ENCODE measurements at places on chromosomes 1 and 21.

GRCh38 chr1:201126832-201127754 lies at the start of gene ASCL5:
Gene ASCL5, minus strand, starts transcription at chr1:201127184. Its CDS starts 11,812 bp downstream, at chr1:201115372.
- DNase-seq = no peak

- no peak for DNase-seq
Measured at GRCh38 chr1:9731051-9731537, 79.6 kb downstream of the PIK3CD start.

DNA sequence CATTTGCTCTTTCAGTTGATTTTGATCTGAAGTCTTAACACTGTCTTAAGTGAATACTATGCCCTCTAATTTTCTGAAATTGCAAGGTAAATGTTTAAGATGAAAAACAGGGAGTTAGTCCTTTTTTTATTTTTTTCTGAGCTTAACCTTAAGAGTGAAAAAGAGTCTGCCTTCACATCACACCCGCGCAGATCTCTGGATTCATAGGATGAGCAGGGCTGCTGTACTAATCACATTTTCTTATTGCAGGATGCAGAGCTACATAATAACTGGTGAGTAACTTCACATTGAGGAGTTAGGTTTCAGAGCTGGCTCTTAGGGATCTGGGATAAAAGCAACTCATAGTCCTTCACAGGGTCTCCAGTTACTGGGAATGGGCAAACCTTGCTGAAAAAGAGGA lies 188.7 kb upstream of the ATP1B1 start:
- no peak for DNase-seq

DNA sequence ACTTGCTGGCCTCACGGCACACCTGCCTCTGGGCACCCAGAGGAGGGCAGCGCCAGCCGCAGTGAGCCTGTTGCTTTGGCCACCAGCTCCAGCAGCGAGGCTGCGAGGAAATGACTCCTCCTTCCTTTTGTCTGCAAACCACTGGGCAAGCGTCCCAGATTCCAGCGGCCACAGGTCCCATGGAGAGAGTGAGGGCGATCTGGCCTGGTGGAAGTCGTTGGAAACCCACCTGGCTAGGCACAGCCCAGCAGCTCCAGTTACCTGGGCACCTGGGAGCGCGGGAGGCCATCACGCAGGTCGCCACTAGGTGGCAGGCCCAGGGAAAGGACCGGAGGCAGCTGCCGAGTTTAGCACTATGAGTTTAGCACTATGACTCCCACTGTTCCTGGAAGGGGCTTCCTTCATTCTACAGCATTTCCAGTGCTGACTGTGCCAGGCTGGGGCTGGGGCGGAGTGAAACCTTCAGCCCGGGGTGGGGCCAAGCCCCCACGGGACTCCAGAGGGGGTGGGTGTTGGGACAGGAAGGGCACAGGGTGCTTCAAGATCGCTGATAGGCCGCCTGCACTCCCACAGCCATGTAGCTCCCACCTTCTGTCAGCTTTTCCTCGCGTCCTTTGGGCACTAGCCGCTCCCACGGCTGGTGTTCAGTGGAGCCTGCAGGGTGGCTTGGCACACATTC lies 1.1 kb upstream of the ESPN start:
- DNase-seq = peak; percentile 44

DNA sequence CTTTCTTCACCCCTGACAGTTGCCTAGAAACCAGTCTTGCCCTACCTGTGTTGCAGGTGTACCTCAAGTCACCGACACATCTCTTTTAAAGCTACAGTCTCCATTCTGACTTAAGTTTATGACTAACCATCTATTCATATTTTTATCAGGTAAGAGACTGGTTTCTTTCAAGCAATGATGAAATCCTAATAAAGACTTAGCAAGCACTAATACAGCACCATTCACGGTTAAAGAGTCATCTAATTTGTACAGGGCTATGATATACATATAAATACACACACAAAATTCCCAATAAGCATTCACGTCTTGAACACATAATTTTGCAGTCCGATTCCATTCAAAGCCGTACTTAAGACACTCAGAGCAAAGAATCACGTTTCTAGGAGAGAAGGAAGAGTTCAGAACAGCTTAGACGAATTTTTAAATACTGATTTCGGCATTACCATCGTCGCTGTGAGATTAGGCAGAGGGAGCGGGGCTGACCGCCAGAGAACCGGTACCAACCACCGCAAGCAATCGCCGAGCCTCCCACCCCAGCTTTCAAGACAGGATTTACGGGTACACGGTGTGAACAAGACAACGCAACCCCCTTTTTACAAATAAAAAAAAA lies 943 bp downstream of the ERRFI1 start:
- DNase-seq = peak; percentile 57

DNA sequence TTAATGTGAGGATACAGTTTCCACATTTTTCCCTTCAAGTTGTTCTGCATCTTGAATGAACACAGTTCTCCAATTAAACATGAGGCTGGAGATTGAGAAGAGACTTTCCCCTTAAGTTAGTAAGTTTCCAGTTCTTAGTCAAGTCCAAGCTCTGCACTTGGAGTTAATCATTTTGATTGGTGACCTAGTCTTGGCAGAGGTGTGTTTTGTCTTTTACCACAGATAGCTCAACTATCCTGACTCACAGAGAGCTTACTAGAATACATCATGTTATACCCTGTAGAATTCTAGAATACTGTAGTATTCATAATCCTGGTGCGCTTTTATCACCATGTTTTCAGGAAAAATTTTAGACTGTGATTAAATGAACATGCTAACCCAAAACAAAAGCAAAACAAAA lies 129.2 kb downstream of the CYYR1 start:
- no peak for DNase-seq

DNA sequence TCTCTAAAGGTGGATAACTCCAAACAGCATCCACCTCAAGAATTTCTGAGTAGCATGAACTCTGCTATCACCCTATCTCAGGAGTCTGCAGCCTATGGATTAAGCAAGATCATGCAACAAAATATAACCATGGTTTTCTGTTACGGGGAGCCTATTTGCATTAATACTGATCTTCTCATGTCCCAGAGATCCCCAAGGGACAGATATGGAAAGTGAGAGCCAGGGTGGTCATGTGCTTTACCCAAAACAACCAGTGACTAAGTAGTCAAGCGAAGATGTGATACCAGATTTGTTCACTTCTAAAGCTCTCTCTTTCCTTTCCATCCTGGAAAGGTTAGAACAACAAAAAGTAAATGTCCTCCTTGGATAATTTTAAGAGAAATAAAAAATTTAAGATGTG lies 125.1 kb downstream of the PRRX1 start:
- no peak for DNase-seq

- no peak for DNase-seq
Measured at GRCh38 chr1:40232444-40232843, 15.3 kb upstream of the TMCO2 start.

- peak; percentile 30 for DNase-seq
Measured at GRCh38 chr1:64220241-64220640, 16.8 kb downstream of the UBE2U start.

GRCh38 chr21:17416139-17416538 lies 96.7 kb upstream of the CXADR start:
- DNase-seq = peak; percentile 82

GRCh38 chr1:55860798-55861519 lies 645.8 kb upstream of the USP24 start:
- DNase-seq = peak; percentile 40

DNA sequence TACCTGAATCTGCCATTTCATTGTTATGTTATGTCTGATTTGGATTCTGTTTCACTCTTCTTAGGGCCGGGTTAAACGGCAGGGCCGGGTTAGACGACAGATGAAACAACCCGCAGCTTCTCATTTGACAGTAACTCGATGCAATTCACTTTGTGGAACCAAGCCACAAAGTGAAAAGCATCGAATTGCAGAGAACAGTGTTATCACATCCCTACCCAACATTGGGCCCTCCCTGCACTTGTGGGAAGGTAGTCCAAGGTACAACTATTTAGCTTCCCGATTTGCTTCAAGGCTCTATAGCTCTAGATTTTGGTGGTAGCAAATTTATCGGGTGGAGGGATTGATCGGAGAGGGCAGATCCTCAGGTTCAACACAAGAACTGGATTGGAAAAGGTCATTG lies 17.0 kb downstream of the SON start:
- DNase-seq = no peak

DNA sequence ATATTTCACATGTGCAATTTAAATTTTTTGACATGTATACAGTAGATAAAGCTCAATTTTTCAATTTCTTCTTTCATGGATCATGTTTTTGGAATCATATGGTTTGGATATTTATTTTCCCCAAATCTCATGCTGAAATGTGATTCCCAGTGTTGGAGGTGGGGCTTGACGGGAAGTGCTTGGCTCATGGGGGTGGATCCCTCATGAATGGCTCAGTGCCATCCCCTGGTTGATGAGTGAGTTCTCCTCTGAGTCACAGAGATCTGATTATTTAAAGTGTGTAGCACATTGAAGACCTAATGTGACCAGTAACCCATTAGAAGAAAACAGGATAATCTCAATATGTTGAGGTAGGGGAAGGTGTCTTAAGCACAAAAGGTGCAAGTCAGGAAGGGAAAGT lies 9.1 kb upstream of the IFI16 start:
- DNase-seq = peak; percentile 96

GRCh38 chr1:9160079-9160717 lies 31.3 kb upstream of the GPR157 start:
- no peak for DNase-seq

DNA sequence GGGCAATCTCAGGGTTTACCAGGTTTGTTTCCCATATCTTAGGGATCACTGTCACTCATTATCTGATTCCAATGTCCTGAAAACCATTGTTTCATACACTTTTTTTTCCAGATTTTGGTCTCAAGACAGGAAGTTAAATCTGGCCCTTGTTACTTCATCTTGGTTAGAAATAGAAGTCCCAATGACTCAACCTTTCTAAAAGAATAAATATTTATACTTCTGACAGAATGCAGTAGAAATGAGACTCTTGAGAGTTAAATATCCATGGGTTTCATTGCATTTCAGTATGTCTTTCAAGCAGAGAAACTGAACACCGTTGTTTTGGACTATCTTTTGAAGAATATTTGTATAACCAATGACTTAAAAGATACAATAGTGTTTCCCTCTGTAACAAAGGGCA lies 19.8 kb upstream of the VCAM1 start:
- peak; percentile 50 for DNase-seq

- peak; percentile 70 for DNase-seq
Measured at GRCh38 chr1:107877092-107877491, 87.9 kb downstream of the VAV3 start.

GRCh38 chr1:180241716-180242544 lies 11.9 kb downstream of the LHX4 start:
- DNase-seq = peak; percentile 49

DNA sequence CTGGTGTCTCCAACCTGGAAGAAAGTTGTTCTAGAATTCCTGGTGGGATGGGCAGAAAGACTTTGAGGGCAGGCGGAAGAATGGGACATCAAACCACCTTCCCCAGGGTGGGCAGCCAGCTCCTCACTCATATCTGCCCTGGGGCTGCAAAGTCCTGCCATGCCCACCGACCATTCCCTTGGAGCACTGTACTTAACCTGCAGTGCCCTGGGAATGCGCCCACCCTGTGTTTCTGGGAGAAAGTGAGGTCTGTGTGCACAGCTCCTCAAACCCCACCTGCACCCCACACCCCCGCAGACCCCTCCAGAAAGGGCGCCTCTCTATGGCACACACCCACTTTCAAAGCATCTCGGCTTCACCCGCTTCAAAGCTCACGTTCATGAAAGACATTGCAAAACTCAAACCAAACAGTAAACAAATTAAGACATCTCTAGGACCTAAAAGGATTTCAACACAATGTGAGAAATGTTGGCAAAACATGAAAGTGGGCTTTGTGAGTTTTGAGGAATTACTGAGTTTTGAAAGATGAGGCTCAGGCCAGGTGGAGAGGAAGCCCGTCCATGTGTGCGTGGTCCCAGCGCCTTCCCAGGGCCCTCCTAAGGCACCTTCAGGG lies 25.1 kb downstream of the KRTAP10-1 start:
- no peak for DNase-seq

DNA sequence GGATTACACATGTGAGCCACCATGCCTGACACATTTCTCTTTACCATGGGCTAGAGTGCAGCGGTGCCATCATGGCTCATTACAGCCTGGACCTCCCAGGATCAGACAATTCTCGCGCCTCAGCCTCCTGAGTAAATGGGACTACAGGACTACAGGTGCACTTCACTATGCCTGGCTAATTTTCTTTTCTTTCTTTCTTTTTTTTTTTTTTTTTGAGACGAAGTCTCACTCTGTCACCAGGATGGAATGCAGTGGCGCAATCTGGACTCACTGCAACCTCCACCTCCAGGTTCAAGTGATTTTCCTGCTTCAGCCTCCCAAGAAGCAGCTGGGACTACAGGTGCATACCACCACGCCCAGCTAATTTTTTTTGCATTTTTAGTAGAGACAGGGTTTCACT lies 14.8 kb upstream of the KIF1B start:
- peak; percentile 61 for DNase-seq

- no peak for DNase-seq
Measured at GRCh38 chr1:230735447-230735846, 11.7 kb upstream of the CAPN9 start.

- no peak for DNase-seq
Measured at GRCh38 chr1:230210981-230211336, 143.9 kb downstream of the GALNT2 start.

DNA sequence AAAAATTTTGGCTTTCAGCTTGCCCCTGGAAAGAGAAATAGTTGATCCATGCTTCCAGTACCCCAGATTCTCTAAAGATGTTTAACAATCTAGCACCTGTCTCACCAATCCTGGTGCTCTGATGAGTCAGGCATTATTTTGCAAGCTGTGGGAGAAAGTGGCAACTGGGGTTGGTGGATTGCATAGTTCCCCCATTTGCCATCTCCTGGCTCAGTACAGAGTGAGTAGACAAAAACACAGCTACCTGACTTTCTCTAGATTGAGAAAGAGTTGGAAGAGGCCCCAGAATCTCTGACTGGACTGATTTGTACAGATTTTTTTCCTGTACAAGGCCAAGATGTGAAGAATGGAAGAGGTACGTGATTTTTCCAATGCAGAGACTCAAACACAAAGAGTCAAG lies 75.1 kb upstream of the NEGR1 start:
- peak; percentile 10 for DNase-seq

DNA sequence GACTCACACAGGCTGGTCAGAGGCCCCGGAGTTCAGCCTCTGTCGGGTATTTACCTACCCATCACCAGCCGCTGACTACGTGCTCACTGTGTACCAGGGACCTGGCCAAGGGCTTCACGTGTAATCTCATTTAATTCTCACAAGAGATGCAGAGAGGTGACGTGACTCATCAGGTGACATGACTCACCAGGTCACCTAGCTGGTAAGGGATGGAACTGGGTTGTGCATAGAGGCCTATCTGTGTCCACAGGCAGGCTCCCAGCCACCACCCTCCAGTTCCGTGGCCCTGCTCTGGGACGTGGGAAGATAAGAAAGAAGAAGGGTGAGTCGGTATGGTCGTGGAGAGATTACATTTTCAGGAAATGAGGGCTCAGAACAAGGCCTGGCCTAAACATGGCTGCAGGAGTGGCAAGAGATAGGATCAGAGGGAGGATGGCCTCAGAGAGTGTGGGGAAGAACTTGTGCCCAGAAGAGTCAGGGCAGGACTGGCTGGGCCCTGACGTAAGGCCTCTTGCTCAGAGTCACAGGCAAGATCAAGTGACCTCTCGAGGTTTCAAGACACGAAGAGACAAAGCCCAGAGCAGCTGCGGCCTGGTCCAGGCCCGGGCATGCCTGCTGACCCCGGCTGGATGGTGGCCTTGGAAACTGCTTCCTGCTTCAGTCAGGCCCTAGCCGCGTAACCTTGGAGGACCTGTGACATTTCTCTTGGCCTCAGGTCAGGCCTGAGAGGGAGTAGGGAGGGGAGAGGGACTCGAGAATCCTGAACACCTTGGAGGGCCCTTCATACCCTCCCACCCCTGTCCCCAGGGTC lies 52.7 kb upstream of the WASF2 start:
- DNase-seq = peak; percentile 71
